ENCODE measurements at places on chromosomes 16 and 17. TPM values are rescaled to one million over a fixed set of nuclear protein-coding genes. Genes with fewer than 3 reads are reported as not detected.

The SPATA32 gene
- 0.42 TPM for polyA plus RNA-seq

The SHBG gene
- polyA plus RNA-seq: 3.4 TPM

The MYO15A gene
- polyA plus RNA-seq: 4.5 TPM

DNA sequence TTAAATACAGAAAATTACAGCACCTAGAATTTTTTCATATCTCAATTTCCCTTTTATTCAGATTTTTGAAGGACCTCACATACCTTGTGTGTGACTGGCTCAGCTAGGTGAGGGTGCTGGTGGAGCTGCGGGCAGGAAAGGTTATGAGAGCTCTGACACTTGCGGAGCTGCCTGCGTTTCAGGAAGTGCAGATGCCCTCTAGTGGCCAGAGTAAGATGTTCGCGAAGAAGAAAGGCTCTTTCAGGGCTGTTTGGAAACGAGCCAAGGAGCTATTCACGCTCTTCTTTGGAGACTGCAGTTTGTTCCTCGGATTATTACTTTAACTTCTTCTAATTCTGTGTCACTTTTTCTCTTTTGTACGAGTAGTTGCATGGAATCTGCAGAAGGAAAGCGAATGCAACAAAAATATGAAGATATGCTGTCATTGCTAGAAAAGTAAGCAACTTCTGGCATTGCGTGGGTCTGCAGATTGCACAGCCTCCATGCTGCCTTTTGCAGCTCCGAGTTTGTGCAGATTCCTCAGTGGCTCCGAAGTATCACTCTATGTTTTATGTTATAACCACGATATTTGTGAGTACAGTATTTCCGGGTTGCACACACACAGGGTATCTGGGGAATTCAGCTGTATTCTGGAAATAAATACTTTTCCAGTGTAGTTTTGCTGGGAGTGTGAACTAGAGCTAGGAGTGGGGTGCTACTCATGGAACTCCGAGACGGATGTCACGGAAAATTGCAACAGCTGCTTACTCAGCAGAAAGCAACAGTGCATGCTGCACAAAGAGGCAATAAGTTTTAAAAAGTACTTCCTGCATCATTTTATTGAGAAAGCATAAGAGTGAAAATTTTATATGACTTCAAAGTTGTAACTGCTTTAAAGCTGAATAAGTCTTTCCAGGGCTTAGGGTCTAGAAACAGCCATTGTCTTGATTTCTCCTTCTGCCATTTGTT, 46.3 kb downstream of the DNAH9 start:
- peak; percentile 75 for DNase-seq

GRCh38 chr16:72561-73548, at the start of gene RHBDF1:
TSS of gene RHBDF1 (minus strand) at chr16:72631. CDS start at chr16:65015, 7,616 bp downstream.
- DNase-seq: no peak

DNA sequence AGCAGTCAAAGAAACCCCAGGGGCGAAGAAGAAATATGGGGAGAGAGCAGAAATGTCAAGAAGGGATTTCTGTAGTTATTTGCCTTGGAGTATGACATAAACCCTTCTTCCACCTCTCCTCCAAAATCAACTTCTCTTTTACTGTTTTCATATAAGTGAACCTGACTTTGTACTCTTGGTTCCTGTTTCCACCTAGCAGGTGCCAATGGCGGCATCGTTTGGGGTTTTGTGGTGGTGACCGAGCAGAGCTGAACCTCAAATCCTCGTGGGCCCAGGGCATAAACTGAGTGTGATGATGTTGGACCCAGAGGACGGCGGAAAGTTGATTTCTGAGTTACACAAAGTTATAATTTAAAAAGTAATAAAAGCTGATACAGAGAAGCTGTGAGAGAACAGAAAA, 39.6 kb upstream of the PSMD7 start:
- DNase-seq: no peak

- no peak for DNase-seq
These were observed 21.1 kb downstream of the NPTX1 start for GRCh38 chr17:80455336-80455710.

DNA sequence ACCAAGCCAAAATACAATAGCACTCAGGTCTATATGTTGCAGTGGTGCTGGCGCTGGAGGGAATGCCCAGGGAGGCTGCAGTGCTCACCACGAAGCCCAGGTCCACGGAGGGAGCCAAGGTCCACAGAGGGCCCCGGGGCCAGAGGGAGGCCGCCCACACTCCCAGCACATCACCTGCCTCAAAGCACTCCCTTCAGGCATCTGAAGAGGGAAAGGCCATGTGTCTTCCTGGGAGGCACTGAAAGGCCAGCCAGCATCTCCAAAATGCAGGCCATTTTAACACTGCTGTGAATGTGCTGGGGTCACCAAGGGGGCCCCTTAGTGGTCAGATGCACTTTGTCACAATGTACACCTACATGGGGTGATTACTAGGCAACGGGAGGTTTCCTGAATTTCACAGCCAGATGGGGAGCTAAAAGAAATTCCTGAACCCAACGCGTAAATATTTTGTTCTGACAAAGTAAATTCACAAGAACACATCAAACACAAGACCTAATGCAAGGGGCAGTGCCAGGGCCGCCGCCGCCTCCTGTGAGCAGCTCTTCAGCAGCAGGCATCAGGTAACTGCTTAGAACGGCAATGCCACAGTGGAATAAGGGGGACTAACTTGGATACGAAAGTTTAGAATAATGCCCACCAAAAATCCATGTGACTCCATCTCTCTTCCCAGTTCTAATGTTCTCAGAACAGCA, 42.8 kb downstream of the USP22 start:
- no peak for DNase-seq

- peak; percentile 58 for DNase-seq
These were observed 71.2 kb upstream of the CHMP6 start for GRCh38 chr17:80920441-80920840.

DNA sequence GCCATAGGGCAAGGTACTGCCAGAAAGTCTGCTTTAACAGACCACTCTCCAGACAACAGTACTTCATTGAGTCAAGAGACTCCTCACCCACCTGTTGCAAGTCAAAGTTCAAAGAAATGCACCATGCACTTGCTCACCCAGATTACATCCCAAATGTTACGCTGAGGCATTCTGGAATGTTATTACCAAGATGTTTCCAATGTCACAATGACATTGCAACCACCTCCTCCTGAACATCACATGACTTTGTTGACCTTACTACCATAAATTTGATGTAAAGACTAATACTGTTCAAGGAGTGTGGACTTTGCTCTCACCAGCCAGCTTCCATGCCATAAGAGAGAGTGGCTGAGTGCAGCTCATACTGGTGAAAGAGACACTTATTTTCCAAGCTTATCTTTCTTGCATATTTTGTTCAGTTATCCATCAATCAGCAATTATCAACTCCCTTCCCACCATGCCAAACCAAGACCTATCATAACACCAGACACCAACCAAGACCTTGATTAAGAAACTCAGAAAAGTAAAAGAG, 58.5 kb upstream of the BCAR1 start:
- DNase-seq: no peak

GRCh38 chr16:19330841-19331397, 45.4 kb downstream of the CLEC19A start:
- no peak for DNase-seq

DNA sequence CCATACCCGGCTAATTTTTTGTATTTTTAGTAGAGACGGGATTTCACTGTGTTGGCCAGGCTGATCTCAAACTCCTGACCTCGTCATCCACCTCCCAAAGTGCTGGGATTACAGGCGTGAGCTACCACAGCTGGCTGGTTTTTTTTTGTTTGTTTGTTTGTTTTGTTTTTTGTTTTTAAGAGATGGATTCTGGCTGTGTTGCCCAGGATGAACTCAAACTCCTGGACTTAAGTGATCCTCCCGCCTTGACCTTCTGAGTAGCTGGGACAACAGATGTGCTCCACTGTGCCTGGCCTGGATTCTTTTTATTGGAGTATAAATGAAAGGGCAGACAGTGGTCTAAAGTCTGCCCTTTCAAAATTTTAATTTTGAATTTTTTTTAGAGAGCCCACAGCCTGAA, 44.7 kb downstream of the FOXK2 start:
- no peak for DNase-seq

GRCh38 chr16:14436401-14436955, 193.6 kb downstream of the PARN start:
- no peak for DNase-seq

- DNase-seq: no peak
These were observed 5.7 kb downstream of the OR4D2 start for GRCh38 chr17:58172369-58173071.

Data from renal cortex interstitium (tissue), 15 donors.